Activated gamma-delta T cell treated with Interleukin-2 at 50 U/mL for 16 hours (primary cell): ENCODE measurements at places on chromosomes 6 and 20.

GRCh38 chr20:50513169-50514034, 3.2 kb downstream of the PTPN1 start:
- DNase-seq = no peak

DNA sequence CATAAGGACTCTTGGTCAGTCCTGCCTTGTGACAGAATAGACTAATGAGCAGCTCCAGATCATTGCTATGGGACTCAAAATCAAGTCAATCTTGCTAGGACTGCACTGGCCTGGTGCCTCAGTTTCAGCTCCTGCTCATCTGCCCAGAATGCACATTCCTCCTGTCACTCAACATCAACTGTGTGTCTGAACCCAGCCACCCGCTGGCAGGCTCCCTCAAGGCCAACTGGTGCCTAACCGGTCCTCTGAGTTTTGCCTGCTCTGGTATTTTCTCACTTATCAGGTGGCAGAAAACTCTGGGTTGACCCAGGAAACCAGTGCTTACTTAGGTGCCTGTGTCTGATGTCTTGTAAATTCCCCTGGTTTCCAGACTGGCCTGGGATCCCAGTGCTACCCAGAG, 297.7 kb downstream of the DHX35 start:
- DNase-seq = no peak

DNA sequence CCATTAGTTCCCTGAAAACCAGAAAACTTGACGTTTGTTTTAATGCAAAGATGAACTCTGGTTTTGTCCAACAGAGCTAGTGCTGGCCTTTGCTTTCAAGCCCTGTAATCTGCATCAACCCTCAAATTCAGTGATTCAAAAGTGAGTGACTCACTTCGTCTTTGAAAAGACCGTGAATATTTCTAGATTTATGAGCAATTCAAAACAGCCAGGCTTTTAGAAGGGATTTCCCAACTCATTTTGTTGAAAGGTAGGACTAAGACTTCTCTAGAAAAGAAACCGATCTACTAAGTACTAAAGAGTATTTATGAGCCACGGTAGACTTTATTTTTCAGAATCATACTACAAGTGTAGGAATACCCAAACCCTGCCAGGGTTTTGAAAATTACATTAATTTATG, 121.5 kb downstream of the UST start:
- DNase-seq = no peak

DNA sequence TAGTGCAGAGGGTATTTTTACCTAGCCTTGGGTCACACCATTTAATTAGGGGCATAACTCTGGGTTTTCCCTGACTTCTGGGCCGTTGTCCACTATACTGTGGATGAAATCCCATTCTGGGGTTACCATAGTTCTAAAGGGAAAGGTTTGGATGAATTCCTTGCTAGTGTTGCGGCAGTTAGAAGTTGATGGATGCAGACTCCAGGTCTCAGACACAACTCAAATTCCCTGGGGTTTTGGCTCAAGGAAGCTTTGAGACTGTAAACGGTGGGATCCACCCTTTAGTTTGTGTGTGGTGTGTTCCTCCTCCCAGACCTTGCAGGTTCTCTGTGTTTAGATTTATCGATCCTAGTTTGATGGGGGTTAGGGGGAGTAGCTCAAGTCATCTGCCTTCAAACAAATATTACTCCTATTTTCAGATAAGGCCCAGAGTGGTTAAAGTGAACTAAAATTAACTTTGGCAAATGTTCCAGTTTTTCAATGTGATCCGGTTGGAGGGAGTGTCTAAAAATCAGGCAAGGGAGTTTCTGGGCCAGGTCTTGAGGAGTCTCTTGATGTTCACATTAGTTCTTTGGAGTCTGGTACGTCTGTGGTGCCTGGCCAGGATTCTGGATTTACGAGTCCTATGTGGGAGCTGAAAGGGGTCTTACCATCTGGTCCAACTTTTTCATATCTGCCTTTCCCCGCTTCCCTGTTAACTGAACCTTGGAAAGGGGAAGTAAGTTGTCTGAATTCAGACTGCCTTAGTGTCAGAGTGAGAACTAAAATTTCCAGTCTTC, 1.5 kb downstream of the RALY start:
- DNase-seq = no peak

GRCh38 chr6:168863467-168863866, 390.2 kb downstream of the THBS2 start:
- DNase-seq = no peak

DNA sequence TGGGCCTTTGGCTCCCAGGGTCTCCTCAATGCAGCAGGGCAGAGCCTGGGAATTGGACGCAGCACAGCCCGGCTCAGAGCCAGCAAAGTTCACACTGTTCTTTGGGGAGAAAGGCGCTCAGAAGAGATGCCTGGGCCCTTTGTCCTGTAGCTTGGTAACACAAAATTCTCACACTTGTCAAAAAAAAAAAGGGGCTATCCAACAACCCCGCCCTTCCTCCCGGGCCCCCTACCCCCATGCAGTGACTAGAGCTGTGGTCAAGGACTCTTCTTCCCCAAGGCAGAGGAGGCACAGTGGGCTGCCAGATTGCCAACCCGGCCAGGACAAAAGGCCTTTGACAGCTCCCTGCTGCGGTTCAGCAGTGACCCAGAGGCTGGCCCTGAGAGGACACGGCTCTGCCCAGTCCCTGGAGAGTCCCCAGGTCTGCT, 2.0 kb downstream of the NKAIN4 start:
- DNase-seq = no peak

GRCh38 chr6:9484091-9484490, 930.8 kb downstream of the TFAP2A start:
- DNase-seq = no peak

GRCh38 chr6:105301072-105301503, 101.8 kb downstream of the PREP start:
- no peak for DNase-seq

DNA sequence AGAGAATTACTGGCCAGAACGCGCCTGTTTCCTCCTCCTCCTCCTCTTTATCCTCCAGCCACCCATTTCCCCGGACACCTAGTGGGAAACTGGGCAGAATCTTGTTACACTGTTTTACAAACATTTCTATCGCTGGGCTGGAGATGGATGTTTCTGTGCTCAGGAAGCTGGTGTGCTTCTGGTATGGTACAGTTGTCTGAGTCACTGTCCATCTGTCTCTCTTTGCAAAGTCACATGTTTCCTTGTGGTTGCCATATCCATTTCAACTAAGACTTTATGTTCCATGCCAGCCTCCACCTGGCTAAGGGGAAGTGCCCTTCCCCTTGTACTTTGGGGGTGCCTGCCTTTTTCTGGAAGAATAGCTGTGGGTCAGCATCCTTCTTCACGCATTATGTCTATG, 52.9 kb upstream of the SLC22A16 start:
- DNase-seq = no peak

GRCh38 chr6:154462425-154462824, 48.1 kb downstream of the CNKSR3 start:
- no peak for DNase-seq
